Activated CD8-positive, alpha-beta memory T cell treated with anti-CD3 and anti-CD28 coated beads for 4 hours (primary cell): ENCODE measurements at places on chromosomes 6 and 20.
A peak's percentile ranks its signal among the peaks of the same experiment; 100 is the strongest.

DNA sequence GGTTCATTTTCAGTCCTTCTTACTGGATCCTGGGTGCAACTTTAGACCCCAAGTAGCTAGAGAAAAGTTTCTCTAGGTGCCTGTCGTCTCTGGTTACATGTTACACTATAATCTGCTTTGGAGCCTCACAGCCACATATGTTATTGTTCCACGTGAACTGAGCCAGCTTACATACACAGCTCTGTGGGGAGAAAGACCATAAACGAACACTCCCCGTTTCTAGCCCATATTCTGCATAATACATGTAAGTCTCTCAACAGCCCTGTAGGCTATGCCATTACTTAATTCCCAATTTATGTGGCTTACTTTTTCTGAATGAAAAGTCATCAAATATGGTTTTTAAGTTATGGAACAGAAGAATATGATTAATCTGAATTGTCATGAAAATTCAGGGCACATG, 233.8 kb downstream of the BCKDHB start:
- no peak for DNase-seq

- no peak for DNase-seq
These were observed 78.3 kb upstream of the CLDN20 start for GRCh38 chr6:155185544-155185943.

DNA sequence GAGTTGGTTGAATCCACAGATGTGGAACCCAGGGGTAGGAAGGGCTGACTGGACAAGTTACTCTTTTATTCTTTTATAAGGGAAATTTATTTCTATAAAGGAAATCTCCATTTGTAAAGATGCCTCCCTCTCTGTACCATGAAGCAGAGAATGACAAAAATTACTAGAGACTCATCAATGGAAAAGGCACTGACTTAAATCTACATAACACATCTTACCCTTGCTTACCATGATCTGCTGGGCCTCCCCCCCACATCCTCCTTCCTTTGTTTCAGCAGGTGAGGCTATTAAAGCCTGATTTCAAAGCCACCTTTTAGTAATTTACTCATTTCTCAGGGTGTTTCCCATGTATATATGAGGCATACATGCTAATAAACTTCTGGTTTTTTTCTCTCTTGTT, 130.2 kb upstream of the HDDC2 start:
- no peak for DNase-seq

DNA sequence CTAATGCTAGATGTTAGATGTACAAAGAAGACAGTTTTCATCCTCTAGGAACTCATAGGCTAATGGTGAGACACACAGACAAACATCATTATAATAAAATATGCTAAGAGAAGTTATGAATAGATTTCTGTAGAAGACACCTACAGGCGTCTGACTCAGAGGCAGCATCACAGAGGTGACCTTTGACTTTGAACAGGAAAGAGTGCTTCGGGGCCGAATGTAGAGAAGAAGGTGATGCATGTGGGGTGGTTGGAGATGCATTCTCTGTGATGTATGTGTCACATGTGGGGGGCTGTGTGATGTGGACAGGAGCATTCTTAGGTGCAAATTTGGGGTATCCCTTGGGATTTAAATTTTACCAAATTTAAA, 6.8 kb downstream of the GUCA1A start:
- no peak for DNase-seq

- DNase-seq = peak; percentile 16
These were observed at the start of gene HLA-DOA for GRCh38 chr6:33008944-33009861. Gene HLA-DOA (minus strand): TSS chr6:33009591.

GRCh38 chr20:34175879-34176278, 63.8 kb upstream of the EIF2S2 start:
- DNase-seq = no peak

DNA sequence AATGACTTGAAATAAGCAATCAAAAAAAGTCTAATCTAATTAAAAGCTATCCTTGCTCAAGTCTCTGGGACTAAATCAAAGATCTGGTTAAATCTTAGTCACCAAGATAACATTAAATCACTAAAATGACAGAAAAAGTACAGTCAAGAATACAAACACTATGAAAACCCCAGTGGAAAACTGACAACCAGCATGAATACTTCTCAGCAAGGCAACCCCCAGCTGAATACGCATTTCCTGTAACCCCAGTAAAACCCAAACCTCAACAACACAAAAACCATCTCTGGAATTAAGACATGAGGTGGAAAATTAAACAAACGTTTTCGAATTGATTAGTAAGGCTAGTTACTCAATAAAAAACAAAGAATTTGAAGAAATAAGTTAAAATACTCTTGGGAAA, 23.7 kb upstream of the ZC3H12D start:
- DNase-seq = no peak

DNA sequence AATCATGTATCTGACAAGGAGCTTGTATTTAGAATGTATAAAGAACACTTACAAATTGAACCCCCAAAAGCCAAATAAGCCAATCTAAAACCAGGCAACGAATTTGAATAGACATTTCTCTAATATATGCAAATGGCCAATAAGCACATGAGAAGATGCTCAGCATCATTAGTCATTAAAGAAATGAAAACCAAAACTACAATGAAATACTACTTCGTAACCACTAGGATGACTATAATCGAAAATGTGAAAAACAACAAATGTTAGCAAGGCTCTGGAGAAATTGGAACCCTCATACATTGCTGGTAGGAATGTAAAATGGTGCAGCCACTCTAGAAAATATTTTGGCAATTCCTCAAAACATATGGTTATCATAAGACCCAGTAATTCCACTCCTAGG, 105.8 kb upstream of the TOP1 start:
- DNase-seq = no peak

DNA sequence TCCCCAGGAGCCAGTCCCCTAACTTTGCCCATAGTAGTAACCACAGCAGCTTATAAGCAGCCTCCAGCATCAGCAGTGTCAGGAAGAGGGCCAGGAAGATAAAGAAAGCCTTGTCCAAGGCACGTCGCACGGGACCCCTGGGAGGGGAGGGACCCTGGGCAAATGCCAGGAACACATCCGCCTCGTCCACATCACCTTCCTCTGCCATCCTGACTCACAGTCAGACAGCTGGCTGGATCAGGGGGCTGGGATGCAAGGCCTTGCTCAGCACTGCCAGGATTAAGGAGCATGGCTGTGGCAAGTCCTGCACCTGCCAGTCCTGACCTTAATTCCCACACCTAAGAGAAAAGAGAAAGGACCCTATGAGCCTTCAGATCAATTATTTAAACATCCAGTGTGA, 11.5 kb upstream of the ZBTB22 start:
- DNase-seq = no peak

DNA sequence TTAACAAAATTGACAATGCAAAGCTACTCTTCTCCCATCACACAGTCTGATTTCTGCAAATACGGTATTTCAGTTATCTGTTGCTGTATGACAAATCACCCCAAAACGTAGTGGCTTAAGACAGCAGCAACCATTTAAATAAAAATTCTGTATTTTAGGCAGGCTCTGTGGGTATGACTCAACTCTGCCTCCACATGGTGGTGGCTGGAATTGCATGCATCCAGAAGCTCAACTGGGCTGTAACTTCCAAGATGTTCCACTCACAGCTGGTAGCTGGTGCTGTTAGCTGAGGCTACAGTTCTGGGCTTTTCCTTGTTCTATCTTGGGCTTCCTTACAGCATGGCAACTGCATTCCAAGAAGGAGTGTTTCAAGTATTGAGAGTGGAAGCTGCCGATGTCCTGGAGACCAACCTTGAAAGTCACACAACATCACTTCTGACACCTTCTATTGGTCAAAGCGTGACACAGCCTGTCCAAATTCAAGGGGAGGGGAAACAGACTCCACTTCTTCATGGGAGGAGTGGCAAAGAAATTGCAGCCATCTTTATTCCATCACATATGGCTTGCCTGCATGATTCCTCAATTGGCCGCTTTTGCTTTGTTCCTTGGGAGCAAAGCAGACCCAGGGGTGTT, 39.7 kb upstream of the TULP1 start:
- DNase-seq = peak; percentile 24

- no peak for DNase-seq
These were observed 39.1 kb downstream of the ADGRF5 start for GRCh38 chr6:46882645-46883044.

DNA sequence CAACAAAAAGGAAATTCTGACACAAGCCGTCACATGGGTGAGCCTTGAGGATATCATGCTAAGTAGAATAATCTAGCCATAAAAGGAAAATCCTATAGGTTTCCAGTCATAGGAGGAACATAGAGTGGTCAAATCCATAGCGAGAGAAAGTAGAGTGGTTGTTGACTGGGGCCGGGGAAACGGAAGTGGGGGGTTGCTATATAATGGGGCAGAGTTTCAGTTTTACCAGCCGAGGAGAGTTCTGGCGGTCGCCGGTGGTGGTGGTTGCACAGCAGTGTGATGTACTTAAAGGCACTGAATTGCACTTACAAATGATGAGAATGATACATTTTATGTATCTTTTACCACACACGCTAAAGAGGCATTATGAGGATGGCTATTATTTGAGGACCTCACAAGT, 4.9 kb downstream of the GPR31 start:
- DNase-seq = no peak

GRCh38 chr20:14599613-14600012, 262.2 kb upstream of the FLRT3 start:
- DNase-seq = no peak

DNA sequence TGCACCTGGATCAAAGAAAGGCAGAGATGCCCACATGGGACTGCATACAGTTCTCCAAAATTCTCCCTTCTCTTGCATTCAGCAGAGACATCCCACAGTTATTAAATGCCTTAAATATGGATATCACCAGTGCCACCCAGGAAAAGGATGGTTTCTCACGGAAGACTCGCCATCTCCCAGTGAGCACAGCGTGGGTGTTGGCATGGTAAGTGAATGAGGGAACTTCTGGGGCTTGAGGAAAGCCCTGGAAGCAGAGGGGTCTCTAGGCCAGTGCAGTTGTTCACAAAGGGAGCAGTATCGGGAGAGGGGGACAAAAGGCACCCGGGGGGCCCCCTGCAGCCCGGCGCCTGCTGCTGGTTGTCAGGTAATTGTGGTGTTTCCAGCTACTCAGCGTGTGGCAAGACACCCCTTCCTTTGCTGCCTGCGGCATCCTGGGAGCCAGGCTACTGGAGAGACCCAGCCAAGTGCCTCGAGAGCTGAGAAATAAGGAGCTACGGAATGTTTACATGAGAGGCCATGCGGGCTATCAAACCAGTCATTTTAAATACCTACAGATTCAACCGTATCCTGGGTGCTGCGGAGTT, 125.4 kb downstream of the PXDC1 start:
- DNase-seq = no peak

- no peak for DNase-seq
These were observed 152.5 kb downstream of the FOXC1 start for GRCh38 chr6:1762203-1762602.

DNA sequence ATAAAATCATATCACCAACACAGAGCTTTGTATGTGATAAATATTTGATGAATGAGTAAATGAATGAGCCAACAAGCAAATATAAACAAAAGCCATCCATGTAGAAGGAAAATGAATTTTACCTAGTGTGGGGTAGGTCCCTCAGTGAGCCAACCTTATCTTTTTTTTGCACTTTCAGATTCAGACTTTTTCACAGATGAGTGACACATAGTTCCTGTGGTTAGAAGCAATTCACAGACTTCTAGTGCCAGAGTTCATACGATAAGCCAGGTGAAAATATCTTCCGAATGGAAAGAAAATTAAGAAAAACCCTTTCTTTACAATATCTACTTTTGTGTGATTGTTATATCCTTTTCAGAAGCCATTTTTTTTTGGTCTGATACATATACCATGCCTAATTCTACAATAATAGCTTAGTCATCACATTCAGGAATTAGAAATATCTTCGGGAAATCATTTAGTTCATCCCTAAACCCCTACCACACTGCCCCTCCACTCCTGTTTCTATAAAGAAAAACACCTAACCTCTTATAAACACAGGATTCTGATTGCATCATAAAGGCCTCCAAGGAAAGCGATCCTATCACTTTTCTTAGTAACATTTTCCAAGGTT, 82.7 kb upstream of the CNR1 start:
- no peak for DNase-seq

GRCh38 chr20:10596710-10597121, 77.1 kb downstream of the JAG1 start:
- no peak for DNase-seq

DNA sequence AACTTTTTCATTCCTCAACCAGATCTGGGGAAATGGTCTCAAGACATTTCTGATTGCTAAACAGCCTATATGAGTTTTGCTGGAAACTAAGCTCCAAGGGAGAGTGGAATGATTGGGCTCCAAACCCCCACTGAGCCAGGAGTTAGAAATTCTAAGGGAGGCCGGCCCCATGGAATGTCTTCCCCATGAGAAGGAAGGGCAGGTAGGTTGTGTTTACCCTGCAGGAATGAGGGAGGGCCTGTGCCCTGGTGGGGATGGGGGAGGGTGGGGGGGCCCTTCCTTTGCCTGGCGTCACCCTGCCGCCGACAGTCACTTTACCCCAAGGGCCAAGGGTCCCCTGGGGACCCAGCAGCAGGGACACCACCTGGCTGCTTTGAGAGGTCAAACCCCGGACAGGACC, 298.9 kb downstream of the TFAP2C start:
- DNase-seq = no peak

DNA sequence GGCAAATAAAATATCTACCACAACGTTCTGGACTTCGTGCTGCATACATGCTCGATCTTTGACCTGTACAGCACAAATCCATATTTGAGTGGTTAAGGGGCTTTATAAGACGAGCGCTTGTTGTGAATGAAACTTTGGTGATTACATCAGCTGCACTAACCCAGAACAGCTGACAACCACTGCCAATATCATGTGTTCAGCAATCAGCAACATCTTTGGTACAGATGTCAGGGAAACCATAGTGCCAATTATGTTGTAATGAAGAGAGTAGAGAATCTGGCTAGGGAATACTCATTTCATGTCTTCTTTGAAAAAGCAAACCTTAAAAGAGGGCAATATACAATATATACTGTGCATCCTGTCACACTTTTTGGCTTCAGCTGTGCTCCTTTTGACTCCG, 188.6 kb upstream of the NT5E start:
- DNase-seq = no peak

- no peak for DNase-seq
These were observed 259.0 kb downstream of the FOXC1 start for GRCh38 chr6:1868561-1869261.

- DNase-seq = no peak
These were observed 52.3 kb upstream of the UTRN start for GRCh38 chr6:144232832-144233230.

- no peak for DNase-seq
These were observed 43.7 kb upstream of the GABRR1 start for GRCh38 chr6:89260832-89261231.

- no peak for DNase-seq
These were observed 711 bp upstream of the SIRT5 start for GRCh38 chr6:13573669-13574110.

DNA sequence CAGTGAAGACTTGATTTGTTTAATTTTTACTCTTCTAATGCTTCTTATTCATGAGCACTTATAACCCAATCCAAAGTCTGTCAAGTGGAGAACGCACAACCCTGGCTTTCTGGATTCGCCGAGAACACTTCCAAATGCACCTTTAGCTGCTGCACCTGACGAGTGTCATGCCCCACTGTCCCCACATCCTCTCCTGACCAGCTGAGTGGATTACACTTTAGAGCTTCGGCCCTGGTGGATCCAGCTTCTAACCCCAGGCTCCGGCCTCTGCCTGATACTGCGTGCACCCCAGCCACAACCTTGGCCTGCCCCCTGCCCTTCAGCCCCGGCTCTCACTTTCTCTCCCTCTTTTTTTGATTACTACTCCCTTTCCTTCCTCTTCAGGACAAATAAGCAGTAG, 258.8 kb downstream of the TMEM242 start:
- no peak for DNase-seq

GRCh38 chr6:42873313-42873712, 6.1 kb upstream of the RPL7L1 start:
- no peak for DNase-seq
